ENCODE measurements at places on chromosomes 6 and 20.

- DNase-seq, result peak; percentile 72
These were observed 17.5 kb downstream of the LEMD2 start for GRCh38 chr6:33771146-33772081.

DNA sequence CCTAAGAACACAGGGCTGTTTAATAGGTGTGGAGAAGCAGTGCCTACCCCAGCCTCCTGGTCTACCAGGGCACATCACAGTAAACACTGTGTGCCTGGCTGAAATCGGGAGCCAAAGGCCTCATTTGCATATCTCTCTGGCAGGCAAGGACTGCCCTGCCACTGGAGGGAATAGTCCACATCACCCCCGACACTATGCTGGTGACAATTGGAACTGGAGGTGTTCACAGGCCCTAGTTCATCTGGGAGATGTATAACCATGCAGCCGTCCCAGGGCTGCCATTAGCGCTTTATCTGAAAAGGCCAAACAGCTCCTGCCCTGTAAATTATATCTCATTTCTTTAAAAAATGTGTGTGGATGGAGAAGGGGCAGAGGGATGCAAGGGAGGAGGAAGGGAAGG, 150.3 kb downstream of the LINC00237 start:
- DNase-seq, result no peak

DNA sequence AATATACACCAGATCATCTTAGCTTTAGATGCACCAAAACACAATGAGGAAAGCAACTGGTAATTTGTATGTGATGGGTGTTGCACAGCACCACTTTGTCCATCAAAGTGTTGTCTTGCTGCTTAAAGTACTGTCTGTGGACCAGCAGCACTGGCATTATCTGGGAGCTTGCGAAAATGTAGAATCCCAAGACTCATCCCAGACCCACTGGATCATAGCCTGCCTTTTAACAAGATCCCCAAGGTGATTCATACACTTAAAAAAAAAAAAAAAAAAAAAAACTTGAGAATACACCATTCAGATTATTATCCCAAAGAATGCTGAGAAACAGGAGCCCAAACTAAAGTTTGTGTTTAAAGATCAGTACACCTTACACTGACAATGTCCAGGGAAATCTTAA, 123.4 kb downstream of the TASP1 start:
- DNase-seq, result no peak

GRCh38 chr6:13273202-13273930, 55.0 kb downstream of the TBC1D7 start:
- no peak for DNase-seq

DNA sequence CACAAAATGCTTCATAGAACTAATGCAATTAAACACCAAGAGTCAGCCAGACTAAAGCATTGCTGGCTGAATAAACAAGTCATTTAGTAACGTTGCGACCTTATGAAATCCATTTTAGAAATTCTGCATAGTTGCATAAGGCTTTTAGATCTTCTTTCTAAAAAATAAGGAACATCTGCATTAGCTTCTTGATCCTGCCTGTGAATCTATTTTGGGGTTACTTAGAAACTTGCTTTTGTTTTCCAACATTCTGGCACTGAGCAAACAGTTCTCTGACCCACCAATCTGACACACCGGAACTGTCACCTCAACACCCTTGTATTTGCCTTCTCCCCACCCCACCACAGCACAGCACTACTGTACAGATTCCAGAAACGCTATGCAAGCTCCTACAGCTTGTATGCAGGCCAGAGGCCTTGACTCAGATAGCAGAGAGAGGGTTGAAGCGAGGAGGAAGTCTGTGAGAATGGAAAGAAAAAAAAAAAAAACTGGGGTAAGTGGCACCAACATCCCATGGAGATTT, 55.0 kb downstream of the KIF13A start:
- peak; percentile 44 for DNase-seq

- no peak for DNase-seq
These were observed 906.8 kb downstream of the GRIK2 start for GRCh38 chr6:102300350-102300749.

DNA sequence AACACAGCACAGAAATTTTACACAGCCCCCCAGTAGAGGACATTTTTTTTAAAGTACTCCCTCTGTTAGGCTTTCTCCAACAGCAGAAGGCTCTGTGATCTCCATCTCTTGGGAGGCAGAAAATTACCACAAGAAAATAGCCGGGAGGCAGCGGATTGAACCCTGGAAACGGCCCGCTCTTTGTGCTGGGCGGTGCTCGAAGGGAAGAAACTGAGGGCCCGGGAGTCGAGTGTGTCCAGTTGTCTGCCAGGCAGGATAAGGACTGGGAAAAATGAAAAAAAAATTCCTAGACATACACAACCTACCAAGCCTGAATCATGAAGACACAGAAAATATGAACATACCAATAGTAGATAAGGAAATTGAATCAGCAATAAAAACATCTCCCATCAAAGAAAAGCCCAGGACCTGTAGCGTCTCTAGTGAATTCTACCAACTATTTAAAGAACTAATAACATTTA, 31.5 kb downstream of the POM121L2 start:
- no peak for DNase-seq

DNA sequence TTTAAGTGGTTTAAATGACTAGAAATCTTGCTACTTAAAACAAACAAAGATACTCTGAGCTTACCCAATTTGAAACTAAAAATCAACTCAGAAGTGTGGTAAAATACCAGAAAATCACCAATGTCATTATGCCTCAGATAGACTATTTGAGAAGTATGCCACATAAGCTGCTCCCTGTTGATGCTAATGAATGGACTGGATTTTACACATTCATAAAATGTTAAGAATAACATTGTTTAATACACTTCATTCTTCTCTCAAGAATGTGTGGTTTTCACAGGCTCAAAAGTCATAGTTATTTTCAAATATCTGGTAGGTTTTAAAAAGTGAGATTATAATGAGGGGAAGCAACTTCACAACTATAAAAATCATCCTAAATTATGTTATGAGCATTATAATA, 170.6 kb downstream of the TASP1 start:
- no peak for DNase-seq

- DNase-seq, result no peak
These were observed 600.4 kb downstream of the HTR1B start for GRCh38 chr6:76862936-76863335.

DNA sequence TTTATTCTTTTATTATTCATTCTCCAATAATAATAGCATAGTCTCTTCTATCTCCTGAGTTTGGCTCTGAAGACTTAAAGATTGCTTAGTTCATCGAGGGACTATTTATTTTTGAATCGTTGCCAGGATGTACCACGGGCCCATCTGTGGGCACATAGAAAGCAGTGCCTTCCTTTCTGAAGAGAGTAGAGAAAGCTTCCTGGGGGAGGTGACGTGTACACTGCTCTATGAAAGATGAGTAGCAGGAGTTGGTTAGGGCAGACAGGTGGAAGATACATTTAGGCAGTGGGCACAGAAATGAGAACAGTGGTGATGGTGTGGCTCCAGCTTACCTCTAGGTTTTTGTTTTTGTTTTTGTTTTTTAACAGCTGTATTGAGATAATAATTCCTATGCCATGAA, 98.4 kb downstream of the CDKAL1 start:
- DNase-seq, result no peak

Data from liver (tissue), 10 donors.